Activated CD4-positive, CD25-positive, alpha-beta regulatory T cell treated with anti-CD3 and anti-CD28 coated beads, Interleukin-2, amount 50 U/mL, for 24 hours (primary cell): ENCODE measurements at places on chromosomes 5 and 9.

DNA sequence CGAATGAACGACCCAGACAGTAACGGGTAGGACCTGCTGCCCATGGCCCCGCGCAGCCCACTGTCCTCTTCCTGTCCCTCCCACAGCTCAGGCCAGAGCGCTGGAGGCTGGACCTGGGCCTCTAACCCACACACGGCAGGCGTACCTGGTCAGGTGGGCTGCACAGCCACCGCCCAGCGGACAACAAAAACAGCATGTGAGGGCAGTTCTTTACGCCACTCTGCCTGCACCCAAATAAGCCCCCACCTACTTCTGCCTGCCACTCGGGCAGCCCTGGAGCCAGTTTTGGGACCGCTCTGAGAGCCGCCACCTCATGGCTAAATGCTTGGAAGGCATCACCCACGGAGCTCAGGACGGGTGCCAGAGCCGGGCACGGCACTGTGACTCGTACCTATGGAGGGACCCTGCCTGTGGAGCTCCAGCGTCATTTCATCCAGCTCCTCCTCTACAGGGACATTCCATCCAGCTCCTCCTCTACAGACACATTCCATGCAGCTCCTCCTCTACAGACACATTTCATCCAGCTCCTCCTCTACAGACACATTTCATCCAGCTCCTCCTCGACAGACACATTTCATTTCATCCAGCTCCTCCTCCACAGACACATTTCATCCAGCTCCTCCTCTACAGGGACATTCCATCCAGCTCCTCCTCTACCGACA, 18.9 kb downstream of the CLPTM1L start:
- no peak for ATAC-seq

DNA sequence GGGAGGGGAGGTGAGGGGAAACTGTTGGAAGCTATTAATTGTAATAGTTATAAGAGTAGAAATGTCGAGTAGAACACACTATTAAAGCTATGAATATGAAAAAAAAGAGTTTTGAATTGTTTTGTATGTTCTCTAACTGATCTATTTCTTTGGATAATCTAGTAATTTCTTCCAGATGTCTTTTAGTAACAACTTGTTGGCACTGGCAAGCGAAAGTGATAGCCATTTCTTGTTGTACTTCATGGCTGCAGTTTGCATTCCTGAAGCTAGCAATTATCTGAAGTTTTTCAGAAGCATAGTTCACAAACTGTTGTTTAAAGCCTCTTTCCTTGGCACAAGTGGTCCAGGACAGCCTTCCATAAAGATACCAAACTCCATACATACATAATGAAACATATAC, 49.4 kb upstream of the SPATA31C2 start:
- no peak for ATAC-seq

DNA sequence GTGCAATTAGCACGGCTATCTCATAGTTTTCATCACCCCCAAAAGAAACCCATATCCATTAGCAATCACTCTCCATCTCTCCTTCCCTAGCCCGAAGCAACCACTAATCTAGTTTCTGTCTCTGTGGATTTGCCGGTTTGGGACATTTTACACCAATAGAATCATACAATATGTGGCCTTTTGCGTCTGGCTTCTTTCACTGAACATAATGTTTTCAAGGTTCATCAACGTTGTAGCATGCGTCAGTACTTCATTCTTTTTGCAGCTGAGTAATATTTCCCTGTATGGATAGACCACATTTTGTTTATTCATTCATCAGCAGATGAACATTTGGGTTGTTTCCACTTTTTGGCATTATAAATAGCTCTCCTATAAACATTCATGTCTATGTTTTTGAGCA, 75.4 kb upstream of the TBC1D2 start:
- ATAC-seq: no peak

GRCh38 chr5:88672644-88673252, 210.2 kb downstream of the MEF2C start:
- ATAC-seq: no peak

DNA sequence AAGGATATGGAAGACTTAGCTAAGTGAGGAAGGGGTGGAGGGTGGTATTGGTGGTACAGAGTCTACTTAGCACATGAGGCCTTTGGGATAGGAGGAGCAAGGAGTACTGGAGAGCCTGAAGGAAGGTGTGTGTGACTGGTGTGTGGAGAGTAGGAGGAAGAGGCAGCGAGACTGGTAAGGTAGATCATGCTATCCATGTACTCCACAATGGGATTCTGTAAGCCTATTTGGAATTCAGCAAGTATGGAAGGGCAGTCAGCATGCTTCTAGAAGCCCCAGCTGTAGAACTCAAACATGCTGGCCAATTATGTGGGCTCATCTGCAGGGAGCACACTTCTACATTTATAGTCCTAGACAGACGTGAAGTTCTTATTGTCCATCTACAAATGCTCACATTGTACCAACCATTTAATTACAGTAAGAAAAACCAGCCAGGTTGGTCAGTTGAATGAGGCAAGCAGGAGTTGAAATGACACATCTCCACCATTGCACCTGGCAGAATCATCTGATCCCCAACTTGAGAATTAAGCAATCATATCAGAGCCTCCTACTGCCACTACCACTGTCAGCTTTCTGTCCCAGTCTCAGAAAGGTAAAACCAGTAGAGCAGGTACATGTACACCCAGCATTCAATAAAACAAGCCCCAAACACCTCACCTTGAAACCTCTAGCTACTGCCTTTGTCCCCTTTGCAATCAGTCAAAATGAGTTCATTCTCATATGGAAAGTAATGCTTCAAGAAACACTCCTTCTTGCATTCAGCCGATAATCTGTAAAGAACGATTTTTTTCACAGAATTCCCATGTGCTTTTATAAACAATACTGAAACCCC, 60.9 kb upstream of the GLRX start:
- ATAC-seq: no peak

- no peak for ATAC-seq
These were observed 2.3 kb downstream of the NMRK1 start for GRCh38 chr9:75085640-75086039.

DNA sequence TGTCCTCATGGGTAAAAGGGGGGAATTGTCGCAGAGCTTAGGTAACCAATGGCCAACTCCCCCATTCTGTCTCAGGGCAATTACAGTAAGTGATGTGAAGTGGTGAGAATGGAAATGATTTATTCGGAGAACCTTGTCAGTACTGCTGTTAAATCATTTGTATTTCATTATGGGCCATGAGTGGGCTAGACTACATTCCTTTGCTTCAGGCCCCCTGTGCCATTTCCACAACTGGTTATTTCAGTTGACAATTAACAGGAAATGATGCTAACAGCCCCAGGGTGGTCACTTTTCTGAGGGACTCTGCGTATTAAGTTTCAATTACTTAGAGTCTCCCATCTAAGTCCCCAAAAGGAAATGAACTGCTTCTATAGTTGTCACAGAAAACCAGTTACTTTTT, 653.7 kb downstream of the CCDC171 start:
- ATAC-seq: no peak
